ENCODE measurements at places on chromosomes 1 and 21.

DNA sequence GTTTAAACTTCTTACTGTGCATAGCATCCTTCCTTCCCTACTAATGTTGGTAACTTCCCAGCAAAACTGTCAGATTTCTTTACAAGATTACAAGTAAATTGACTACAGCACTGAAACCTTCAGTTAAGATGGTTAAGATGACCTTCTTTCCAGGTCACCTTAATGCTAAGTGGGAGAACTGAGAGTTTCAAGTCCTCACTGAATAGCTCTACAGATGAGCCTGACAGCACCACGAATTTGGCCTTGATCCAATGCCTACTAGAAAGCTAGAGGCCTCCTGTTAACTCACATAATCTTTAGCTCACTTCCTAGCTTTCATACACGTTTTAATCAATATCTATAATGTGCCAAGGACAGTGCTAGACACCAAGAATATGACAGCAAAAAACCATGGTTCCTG is 276.0 kb upstream of the PLD5 start:
- DNase-seq = no peak

- DNase-seq = no peak
Observed at GRCh38 chr1:67935560-67935959, 102.3 kb upstream of the GNG12 start.

- DNase-seq = peak; percentile 61
Observed at GRCh38 chr1:91166106-91166712, 144.4 kb upstream of the ZNF644 start.

DNA sequence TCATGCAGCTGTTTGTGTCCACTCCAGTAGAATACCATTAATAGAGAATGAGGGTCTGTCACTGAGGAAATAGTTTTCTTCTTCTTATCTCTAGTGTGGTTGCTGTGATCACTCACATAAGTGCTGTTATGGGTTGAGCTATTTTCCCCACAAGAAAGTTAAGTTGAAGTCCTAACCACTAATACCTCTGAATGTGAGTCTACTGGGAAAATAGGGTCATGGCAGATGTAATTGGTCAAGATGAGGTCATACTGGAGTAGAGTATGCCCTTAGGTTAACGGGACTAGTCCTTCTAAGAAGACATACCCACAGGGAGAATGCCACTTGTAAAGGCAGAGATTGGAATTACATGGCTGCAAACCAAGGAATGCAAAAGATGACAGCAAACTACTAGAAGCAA is 70.5 kb upstream of the COL24A1 start:
- peak; percentile 19 for DNase-seq

DNA sequence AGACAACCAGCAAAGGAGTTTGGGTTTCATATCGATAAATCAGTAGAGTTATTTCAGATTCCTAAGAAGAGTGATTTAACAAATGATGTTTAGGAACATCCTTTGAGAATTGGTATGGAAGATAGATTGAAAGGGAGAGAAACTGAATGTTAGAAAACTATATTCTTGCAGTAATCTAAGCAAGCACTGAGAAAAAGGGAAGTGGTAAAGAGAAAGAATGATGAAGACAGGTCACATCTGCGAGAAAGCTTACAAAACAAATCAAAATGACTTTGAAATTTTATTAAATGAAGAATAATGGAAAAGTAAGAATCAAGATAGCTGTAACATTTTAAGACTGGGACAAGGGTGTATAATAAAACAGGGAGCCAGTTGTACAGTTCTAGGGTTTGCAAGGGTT is 177.0 kb downstream of the HS2ST1 start:
- no peak for DNase-seq

GRCh38 chr1:185375583-185375982 is 58.5 kb upstream of the IVNS1ABP start:
- DNase-seq = peak; percentile 36

GRCh38 chr1:66773227-66773626 is 21.0 kb downstream of the DYNLT5 start:
- no peak for DNase-seq

GRCh38 chr1:100646001-100646400 is 73.5 kb upstream of the VCAM1 start:
- DNase-seq = no peak

DNA sequence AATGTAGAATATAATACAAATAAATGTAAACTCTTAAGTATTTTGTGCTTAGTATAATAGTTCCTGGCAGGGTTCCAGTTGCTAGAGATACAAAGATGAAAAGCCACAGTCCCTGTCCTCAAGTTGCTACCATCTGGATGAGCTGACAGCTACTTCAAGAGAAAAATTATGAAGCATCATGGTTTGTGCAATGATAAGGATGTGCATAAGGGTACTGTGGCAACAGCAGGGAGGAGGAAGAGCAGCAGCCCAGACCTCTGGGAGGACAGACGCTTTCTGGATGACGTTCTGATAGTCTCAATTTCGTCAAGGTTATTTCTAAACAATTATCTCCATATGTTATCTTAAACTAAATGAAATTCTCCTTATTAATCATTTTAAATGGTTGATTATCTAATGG is 198.9 kb downstream of the NTNG1 start:
- DNase-seq = no peak

Measured in fibroblast of skin of abdomen (primary cell).